Caki2 (cell line): ENCODE measurements at places on chromosomes 11 and 22.
A peak's percentile ranks its signal among the peaks of the same experiment; 100 is the strongest.

DNA sequence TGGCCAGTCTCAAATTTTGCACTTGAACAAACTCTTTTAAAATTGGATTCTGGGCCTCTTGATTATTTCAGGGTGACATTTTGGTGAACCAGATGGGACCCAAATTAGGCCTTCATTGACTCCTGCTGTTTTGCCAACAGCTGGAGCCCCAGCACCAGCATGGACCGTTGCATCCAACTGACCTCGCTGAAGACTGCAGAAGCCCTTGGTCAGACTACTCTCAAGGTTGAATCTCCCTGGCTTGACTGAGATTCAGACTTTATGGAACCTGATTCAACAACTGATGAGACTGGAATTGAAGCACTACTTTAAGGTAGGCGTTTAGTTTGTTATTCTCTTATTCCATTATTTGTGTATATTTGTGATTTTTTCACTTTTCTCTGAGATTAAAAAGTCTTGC, 41.7 kb downstream of the NARS2 start:
- no peak for DNase-seq

DNA sequence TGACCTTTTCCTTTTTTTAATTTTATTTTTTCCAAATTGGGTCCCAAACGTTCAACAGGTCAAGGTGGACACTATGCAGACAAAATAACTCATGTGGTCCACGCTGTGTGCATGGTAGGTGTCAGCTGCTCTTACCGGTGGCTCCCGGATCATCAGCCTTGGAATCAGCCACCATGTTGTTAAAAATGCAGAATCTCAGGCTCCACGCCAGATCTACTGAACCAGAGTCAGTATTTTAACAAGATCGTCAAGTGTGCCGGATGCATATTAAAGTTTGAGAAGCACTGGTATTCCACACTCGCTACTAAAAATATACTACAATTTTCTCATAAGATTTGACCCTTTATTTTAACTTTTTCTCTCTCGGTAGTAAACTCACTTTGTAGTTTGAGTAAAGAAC, 553 bp upstream of the LDLRAD3 start:
- no peak for DNase-seq

DNA sequence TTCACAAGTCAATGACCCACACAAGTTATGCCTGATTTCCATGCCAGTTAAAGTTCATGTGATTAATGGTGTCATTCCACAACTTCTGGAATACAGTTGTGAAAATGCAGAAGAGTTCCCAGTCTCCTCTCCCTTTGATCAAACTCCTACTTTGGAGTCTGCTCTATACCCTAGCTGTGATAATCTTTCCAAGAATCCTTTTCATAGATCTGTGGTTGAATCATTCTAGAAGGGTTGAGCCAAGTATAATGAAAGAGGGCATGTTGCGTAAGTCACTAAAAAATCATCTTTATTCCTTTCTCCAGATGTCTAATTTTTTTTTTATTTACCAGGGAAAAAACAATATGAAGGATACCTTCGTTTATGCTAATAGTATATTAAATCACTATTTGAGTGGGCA, 89.7 kb upstream of the CARD18 start:
- DNase-seq, result no peak

GRCh38 chr22:30159561-30160353, 79.5 kb downstream of the HORMAD2 start:
- DNase-seq, result peak; percentile 51

DNA sequence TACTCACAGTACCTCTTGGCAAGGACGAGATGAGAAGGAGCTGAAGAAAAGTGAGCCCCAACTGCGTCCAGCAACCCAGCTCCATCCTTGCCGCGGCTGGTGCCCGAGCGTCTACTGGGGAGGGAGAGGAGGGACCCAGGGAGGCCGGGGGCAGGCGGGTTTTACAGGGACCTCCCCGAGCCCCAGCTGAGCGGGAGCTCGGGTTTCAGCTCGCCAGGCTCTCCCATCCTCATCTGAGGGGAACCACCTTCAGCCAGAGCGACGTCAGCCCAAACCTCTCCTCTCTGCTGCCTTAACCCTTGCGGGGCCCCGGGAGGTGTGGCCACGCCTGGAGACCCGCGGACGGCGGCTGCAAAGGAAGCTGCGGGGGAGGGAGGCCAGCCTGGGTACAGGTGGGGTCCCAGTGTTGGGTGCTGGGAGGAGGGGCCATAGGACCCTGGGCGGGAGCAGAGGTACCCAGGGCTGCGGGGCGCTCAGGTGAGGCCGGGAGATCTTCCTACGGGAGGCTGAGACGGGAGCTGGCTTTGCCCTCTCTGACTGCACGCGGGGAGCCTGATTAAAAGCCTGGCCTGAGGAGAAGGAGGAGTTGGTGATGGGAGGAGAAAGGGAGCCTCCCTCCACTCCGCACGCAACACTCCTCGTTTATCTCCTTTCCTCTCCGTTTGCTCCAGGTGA, at the start of gene PAMR1:
Gene PAMR1, minus strand, starts transcription at position 116 of the 675 bp plus-strand sequence. Its CDS starts 31 bp downstream, at position 85.
- no peak for DNase-seq

DNA sequence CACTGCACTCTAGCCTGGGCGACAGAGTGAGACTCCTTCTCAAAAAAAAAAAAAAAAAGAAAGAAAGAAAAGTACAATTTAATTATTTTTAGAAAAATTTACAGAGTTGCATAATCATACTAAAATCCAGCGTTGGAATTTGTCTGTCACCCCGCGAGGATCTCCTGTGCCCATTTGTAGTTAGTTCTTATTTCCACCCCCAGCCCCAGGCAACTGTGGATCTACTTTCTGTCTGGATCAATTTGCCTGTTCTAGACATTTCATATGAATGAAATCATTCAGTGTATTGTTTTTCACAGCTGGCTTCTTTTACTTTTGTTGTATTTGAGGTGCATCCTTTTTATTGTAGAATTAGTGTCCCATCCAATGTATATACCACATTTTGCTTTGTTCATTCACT, 102.6 kb upstream of the RASSF10 start:
- no peak for DNase-seq

DNA sequence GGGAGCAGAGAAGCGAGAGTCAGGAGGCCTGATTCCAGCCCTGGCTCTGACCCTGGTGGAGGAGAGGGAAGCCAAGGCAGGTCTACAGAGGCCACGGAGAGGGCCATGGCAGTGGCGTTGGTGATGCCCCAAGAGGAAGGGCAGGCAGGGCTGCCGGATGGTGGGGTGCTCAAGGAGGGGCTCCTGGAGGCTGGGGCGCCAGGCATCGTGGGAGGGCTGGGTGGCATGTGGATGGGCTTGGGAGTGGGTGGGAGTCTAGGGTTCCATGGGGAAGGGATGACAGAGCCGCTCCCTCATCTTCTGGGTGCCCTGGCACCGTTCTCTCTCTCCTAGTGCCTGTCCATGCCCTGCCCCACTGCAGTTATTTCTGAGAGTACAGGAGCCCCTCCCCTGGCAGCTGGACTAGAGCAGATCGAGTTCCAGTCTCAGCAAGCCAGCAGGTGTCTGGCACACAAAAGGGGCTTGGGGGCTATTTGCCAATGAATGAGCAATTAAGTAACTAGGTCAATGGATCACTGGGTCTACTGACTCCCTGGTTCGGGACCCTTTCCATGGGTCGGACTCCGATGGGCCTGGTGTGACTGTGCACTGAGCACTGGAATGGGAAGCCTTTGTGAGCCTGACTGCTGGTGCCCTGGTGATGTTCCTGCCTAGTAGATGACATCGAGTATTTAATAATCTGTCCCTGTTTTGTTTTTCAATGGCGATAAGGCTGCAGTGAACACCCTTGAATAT, 570.0 kb downstream of the TBC1D22A start:
- DNase-seq, result no peak

DNA sequence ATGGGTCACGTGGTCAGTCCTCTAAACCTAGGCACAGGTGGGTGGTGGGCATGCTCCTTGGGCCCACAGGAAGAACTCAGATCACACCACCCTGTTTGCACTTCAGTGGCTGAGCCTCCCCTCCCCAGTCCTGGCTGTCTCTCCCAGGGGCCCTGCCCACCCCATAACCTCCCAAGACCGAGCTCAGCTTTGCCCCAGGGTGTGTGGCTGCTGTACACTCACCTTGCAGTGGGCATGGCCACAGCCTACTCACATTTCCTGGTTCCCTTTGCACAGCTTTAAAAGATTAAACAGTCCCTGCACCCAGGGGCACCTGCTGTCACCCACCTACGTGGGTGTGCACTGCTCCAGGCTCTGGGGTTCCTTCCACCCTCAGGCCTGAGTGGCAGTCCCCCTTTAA, 13.8 kb downstream of the TRIOBP start:
- DNase-seq, result no peak

GRCh38 chr22:23230348-23231068, 50.2 kb downstream of the BCR start:
- no peak for DNase-seq

DNA sequence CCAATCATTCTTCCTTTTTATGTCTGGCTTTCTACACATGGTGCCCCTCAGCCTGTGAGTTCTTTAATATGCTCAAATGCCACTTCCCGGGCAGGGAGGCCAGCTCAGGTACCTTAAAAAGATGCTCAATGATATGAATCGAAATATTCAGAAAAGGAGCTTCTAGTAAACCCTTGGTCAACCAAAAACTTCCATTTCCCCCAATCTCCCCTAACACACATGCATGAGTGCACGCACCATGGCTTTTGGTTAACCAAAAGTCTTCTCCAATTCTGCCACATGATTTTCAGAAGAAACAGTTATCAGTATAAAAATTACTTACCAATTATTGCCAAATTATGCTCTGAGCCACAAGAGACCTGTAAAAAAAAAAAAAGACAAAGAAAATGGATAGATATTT, 135.0 kb downstream of the SERGEF start:
- no peak for DNase-seq

GRCh38 chr11:134555510-134555909, 143.5 kb upstream of the B3GAT1 start:
- no peak for DNase-seq

GRCh38 chr11:62251698-62252097, 9.7 kb downstream of the SCGB1D2 start:
- no peak for DNase-seq

DNA sequence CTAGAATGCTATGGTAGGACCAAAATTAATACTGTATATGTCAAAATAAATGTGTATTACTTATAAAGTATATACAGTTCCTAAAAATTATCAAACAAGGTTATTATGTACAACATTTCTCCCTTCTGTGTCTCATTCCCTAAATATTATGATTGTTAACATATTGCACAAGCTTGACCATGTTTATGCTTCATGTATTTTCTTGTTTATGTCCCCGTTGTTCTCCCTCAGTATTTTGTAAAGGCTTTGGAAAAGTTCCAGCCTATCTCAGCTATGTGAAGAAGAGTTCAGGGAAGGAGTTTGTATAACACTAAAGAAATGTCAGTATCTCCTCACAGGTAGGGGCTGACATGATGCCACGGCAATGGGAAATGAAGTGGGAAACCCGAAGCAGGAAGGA, 19.6 kb downstream of the ADM start:
- no peak for DNase-seq

GRCh38 chr11:44778195-44779100, 51.7 kb downstream of the TSPAN18 start:
- DNase-seq, result no peak

GRCh38 chr11:120153221-120153620, 15.3 kb upstream of the TRIM29 start:
- DNase-seq, result no peak

- no peak for DNase-seq
Observed at GRCh38 chr11:78251083-78251775, 62.5 kb downstream of the USP35 start.

- no peak for DNase-seq
Observed at GRCh38 chr11:115123641-115124040, 380.6 kb downstream of the CADM1 start.

DNA sequence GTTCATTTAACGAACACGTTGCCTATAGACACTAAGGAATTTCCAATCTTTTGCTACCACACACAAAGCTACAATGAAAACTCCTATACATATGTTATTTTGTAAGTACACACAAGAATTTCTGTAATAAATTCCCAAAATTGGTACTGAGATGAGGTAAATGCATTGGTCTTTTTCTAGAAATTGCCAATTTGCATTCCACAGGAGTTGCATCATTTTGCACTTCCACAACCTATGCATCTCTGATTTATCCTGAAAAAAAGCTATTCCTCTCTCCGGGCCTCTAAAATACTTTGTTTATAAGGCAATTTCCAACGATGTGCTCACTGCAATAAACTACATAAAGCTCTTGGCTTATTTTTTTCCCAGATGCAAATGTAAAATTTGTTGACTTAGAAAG, 24.9 kb downstream of the IMMP1L start:
- DNase-seq, result no peak

- DNase-seq, result no peak
Observed at GRCh38 chr22:42794551-42795510, 62.2 kb downstream of the ARFGAP3 start.

DNA sequence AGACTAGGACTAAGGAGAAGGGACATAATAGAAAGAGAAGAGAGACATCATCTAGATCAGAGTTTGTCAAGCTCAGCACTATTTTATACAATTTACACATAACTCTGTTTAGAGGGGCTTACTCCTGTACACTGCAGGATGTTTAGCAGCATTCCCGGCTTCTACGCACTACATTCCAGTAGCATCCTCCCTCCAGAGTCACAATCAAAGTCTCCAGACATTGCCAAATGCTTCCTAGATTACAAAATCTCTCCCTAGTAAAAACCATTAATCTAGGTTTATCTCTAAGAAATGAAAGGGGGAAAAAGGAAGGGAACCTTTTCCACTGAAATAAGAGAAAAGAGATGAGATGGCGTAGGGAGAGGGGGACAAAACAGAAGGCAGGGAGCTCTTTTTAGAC, 4.0 kb downstream of the USP28 start:
- no peak for DNase-seq
